ENCODE measurements at places on chromosomes 7 and 10. TPM values are rescaled to one million over a fixed set of nuclear protein-coding genes. Genes with fewer than 3 reads are reported as not detected.

- no peak for DNase-seq
These were observed 227.2 kb upstream of the KIAA1217 start for GRCh38 chr10:23981520-23982309.

DNA sequence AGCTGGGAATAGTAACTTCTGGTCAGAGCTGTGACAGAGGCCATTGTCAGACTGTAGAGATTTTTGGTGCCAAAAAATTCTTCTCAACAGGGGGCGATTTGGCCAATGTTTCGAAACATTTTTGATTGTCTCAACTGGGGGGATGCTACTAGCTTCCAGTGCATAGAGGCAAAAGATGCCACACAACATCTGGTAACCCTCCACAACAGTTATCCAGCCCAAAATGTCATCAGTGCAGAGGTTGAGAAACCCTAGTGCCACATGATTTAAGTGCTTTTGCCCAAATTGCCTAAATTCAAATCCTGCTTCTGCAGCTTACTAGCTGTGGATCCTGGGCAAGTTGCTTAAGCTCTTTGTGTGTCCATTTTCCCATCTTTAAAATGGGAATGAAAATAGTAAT is 71.9 kb downstream of the FZD1 start:
- DNase-seq: no peak

- DNase-seq: no peak
These were observed 3.2 kb upstream of the MTG1 start for GRCh38 chr10:133390597-133391248.

- DNase-seq: peak; percentile 64
These were observed 29.7 kb downstream of the AGAP3 start for GRCh38 chr7:151115836-151116418.

The SLC37A3 gene
- 61.4 TPM for total RNA-seq

The LIPN gene
- not detected for total RNA-seq

The TRIM74 gene
- 1.7 TPM for total RNA-seq

The METTL2B gene
- total RNA-seq: 31.3 TPM

The FAS gene
- 31.9 TPM for total RNA-seq

Measured in tongue (tissue), 3 donors.